Upper lobe of right lung (tissue), 1 donor: ENCODE measurements at places on chromosomes 16 and 17. TPM values are rescaled to one million over a fixed set of nuclear protein-coding genes. Genes with fewer than 3 reads are reported as not detected.

GRCh38 chr16:13956635-13957196 is 36.8 kb downstream of the ERCC4 start:
- no peak for DNase-seq
- H3K4me1 ChIP-seq: peaks cover 20% of the 10 kb centered on the region
- H3K4me3 ChIP-seq: peak overlapping the region; percentile 24
- H3K27ac ChIP-seq: peak overlapping the region; percentile 78

The KREMEN2 gene
- not detected for total RNA-seq

DNA sequence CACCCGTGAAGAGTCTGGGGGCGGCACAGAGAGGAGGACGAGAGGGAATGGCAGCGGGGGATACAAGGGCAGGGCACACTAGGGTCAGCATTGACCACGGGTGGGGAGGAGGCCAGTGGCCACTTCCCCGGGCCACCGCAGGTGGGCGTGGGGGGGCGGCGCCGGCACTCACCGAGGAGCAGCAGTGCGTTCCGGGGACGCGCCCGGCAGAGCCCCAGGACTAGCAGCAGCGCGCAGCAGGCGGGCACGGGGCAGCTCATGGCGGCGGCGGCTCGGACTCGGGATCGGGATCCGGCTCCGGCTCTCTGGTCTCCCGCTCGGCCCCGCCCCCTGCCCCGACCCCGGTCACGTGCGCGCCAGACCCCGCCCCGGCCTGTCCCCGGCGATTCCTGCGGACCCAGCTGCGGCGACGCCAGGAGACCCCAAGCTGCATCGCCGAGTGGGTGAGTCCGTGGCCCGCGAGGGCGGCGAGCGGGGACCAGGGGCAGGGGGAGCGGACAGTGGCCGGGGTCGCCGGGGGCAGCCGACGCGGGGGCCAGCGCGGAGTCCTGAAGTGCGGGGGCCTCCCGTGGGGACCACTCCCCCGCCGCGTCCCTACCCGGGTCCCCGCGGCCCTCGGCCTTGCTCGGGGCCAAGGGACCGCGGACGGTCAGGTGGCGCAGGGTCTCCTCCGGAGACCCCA is at the start of the genes SGSH and SLC26A11:
TSS of gene SGSH (minus strand) at position 280 of the 682 bp plus-strand sequence. CDS start at position 260, 20 bp downstream.
TSS of gene SLC26A11 (plus strand) at position 374 of the 682 bp plus-strand sequence. CDS start 1,134 bp downstream, outside the sequence.
- H3K27me3 ChIP-seq: no peaks in the 10 kb centered on the region
- peak within 1 kb of the TSS; percentile 62 for H3K4me3 ChIP-seq
- H3K4me1 ChIP-seq: peaks cover 14% of the 10 kb centered on the region
- DNase-seq: peak; percentile 92

DNA sequence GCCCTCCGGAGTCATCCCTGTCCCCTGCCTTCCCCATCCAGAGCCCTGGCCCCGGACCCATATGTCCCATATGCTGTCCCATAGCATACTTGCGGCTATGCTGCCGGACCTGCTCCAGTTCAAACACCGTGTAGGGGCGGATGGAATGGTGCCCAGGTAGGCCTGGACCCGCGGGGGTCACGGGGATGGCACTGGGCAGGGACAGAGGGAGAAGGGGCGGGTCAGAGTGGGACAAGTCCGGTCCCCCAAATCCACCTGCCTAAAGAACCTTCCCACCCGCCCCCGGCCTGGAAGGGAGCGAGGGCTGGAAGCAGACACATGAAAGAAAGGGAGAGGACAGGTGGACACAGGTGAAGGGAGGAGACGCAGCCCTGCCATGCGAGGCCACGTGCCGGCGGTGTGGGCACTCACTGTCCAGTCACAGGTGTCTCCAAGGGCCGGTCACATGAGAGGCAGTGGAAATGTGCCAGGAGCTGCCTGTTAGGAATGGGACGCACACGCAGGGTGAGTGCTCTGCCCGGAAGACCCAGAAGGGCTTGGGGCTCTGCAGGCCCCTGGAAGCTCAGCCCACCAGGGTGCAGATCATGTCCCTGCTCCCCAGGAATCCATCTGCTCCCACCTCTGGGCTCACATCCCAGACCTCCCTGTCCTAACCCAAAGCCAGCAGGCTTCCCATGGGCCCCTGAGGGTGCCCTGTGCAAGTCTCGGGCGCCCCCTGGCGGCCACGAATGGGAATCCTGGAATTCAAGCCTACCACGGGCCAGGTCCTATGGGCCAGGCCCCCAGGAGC is 14.0 kb downstream of the UBALD2 start:
- H3K36me3 ChIP-seq: no peaks in the 10 kb centered on the region
- H3K27ac ChIP-seq: no peak overlapping the region
- H3K27me3 ChIP-seq: no peaks in the 10 kb centered on the region
- H3K4me3 ChIP-seq: no peak overlapping the region
- DNase-seq: peak; percentile 94
- H3K4me1 ChIP-seq: peaks cover 11% of the 10 kb centered on the region

The LRRC75A gene
- 2.5 TPM for total RNA-seq

The PPM1E gene
- not detected for total RNA-seq

GRCh38 chr17:9205520-9206409 is 184.5 kb downstream of the NTN1 start:
- H3K4me1 ChIP-seq: peaks cover 6% of the 10 kb centered on the region
- no peak overlapping the region for H3K4me3 ChIP-seq
- no peak overlapping the region for H3K27ac ChIP-seq
- no peak for DNase-seq
- no peaks in the 10 kb centered on the region for H3K36me3 ChIP-seq

DNA sequence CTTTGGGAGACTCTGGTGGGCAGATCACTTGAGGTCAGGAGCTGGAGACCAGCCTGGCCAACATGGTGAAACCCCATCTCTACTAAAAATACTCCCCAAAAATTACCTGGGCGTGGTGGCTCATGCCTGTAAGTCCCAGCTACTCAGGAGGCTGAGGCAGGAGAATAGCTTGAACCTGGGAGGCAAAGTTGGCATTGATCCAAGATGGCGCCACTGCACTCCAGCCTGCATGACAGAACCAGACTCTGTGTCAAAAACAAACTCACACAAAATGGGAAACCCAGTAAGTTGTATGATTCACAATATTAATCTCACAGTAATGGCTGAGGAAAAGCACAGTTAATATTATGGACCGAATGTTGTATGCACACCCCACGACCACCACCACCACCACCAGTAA is 24.3 kb downstream of the WSB1 start:
- peaks cover 63% of the 10 kb centered on the region for H3K36me3 ChIP-seq
- no peak overlapping the region for H3K27ac ChIP-seq
- H3K27me3 ChIP-seq: no peaks in the 10 kb centered on the region
- DNase-seq: no peak
- no peak overlapping the region for H3K4me3 ChIP-seq
